ENCODE measurements at places on chromosomes 12 and 14. TPM values are rescaled to one million over a fixed set of nuclear protein-coding genes. Genes with fewer than 3 reads are reported as not detected.

The DNAJC22 gene
- 4.3 TPM for total RNA-seq

The TESPA1 gene
- not detected for total RNA-seq

The GALNT9 gene
- total RNA-seq, result 8.3 TPM

The GLIPR1L1 gene
- total RNA-seq, result not detected

The DLGAP5 gene
- 1.1 TPM for total RNA-seq

The IFNG-AS1 gene
- not detected for total RNA-seq

The BBOF1 gene
- total RNA-seq, result 5.8 TPM

The MYF6 gene
- total RNA-seq, result not detected

The SLC39A5 gene
- total RNA-seq, result not detected

The RBP5 gene
- total RNA-seq, result not detected

Measured in pericardium fibroblast (primary cell).